ENCODE measurements at places on chromosomes 11 and 22.

DNA sequence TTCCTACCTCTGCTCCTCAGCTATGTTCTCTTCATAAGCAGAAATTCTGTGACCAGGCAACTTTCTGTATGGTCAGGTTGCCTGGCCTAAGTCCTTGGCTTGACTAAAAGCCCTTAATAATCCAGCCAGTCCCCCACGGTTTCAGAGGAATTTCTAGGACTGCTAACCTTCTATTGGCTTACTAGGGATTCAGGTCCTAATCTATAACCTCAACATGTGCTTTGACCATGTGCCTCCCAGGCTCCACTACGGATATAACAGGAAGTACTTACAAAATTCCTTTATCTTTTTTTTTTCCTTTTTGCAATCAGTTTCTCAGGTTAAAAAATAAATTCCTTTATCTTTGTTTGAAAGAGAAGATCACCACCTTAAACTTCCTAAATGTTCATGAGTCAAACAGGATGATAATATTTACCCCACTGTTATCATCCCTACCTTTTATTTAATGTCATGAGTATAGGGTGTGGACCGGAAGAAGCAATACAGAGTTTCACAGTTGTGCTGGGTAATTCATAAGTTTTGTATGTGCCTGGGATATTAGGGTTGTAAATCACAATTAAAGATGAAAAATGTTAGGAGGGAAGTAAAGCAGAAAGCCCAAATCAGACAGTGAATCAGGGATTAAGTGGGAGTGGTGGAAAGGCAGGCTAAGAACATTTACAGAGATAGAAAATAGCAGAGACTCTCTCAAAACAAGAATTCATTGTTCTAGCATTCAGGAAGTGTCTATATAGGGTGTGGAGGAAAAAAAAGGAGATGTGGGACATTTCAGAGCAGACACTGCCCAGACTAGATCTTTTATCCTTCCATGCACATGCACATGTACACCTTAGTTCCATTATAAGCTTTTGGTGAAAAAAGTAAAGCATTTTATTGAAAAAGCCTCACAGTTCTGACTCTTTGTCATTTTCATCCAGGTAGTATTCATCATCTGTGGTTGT lies 10.7 kb upstream of the POGLUT3 start:
- no peak for DNase-seq

GRCh38 chr11:27084518-27084917 lies 43.9 kb downstream of the BBOX1 start:
- DNase-seq = no peak

GRCh38 chr11:94948070-94948617 lies 25.2 kb downstream of the CWC15 start:
- DNase-seq = no peak

GRCh38 chr11:60854847-60855725 lies 664 bp downstream of the PTGDR2 start:
- no peak for DNase-seq

GRCh38 chr11:126711977-126712625 lies 288.5 kb downstream of the KIRREL3 start:
- no peak for DNase-seq

- no peak for DNase-seq
Measured at GRCh38 chr11:4830909-4831308, 9.8 kb downstream of the OR51F2 start.

DNA sequence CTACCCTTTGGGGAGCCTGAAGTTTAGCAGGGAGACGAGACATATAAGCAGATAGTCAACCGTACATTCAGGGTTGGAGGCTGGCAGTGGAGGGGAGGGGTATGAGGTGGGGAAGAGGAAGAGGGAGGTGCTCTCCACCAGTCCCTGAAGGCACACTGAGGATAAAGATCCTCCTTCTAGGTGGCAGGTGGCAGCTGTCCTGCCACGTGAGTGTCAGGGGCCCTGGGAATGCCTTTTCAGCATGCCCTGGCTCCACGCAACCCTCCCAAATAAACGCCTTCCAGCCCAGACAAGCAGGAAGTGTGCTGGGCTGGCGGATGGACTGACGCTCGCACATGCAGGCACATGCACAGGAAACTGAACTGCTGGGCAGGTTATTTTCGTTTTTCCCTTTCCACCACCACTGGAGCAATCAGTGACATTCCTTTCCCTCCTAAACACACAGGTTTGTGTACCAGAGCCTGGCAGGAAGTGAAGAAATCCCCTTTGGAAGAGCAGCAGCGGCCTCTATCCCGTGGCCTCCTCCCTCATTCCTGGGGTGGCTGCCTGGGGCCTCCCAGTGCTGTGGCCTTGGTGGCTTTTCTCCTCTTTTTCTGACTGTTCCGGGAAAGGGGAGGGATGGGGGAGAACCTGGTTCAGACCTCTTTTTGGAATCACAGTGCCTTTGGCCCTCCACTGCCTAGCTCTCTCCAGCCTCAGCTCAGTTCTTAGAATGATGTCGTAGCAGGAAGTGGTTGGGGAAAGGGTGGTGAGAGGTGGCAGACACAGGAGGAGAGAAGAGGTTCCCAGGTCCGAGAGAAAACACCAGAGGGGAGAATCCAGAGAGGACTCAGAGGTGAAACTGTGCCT lies 157.0 kb upstream of the TIMP3 start:
- peak; percentile 61 for DNase-seq

DNA sequence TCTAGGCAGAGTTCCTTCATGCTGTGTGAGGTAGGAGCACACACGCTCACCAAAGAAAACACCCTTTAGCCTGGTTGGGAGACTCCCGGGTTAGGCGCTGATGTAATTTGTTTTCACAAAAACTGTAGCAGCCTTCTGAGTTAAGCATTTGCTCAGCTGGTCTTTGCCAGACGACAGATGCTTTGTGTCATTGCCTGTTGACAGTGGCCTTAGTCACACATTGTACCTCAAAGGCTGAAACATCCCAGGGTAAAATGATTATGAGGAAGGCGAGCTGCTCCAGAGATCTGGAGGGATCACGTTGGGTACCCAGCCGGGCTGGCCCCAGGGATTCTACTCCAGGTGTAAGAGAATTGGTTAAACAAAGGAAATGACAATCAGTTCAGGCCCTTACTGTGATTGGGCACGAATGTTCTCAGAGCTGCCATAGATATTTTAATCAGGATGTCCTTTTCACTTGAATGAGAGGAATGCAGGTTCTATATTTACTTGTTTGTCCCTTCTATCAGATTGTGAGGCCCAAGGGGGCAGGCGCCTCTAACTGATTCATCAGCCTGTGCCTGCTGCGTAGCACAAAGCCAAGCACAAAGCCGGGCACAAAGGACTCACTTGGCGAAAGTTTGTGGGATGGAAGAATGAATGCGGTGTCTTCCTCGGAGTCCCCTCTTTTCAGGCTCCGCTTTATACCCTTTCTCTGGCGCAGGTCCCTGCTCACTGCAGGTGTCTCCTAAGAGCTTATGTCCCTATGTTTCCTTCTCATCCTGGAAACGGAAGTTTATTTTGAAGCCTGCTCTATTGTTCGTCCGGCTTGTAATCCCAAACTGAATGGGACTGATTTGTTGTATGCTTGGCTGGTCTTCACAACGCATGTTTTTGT lies 47.1 kb downstream of the ADM start:
- no peak for DNase-seq

GRCh38 chr11:130151196-130151595 lies 8.4 kb upstream of the ST14 start:
- no peak for DNase-seq

GRCh38 chr11:27723687-27724086 lies 23.4 kb upstream of the BDNF start:
- no peak for DNase-seq

GRCh38 chr11:75562836-75563484 lies 907 bp downstream of the SERPINH1 start:
- no peak for DNase-seq

GRCh38 chr11:71269603-71270511 lies 17.5 kb upstream of the SHANK2 start:
- no peak for DNase-seq

- no peak for DNase-seq
Measured at GRCh38 chr22:31973739-31974138, 29.4 kb downstream of the YWHAH start.

DNA sequence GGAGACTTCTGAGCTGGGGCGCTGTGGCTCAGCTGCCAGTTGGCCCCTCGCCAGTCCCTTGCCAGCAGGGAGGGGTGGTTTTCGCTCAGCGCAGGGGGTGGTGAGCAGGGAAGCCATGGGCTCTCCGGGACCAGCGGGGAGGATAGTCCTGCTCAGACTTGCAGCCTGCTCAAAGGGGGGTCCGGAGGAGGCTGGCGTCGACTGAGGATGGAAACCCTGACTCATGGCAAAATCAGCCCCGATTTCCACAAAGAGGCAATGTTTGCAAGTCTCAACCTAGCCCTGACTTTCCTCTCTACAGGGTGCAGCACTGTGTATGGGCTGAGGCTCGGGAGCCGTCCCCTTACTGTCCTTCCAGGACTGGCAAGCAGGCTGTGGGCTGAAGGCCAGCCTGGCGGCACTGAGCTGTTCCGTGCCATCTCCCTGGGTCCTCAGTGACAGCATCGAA lies 35.1 kb downstream of the FBLN1 start:
- no peak for DNase-seq

All from activated CD4-positive, alpha-beta T cell treated with anti-CD3 and anti-CD28 coated beads, Interleukin-2, Interleukin-4, amounts not matched to agents 100 ng/mL and 50 ng/mL, durations not matched to agents 16 hours and 8 hours (primary cell).